Stimulated activated CD4-positive, alpha-beta T cell treated with anti-CD3 and anti-CD28 coated beads, Interleukin-2, amount 100 ng/mL, for 24 hours (primary cell): ENCODE measurements at places on chromosomes 1 and 21.

GRCh38 chr1:59556802-59557548 is 257.8 kb upstream of the HOOK1 start:
- no peak for DNase-seq

DNA sequence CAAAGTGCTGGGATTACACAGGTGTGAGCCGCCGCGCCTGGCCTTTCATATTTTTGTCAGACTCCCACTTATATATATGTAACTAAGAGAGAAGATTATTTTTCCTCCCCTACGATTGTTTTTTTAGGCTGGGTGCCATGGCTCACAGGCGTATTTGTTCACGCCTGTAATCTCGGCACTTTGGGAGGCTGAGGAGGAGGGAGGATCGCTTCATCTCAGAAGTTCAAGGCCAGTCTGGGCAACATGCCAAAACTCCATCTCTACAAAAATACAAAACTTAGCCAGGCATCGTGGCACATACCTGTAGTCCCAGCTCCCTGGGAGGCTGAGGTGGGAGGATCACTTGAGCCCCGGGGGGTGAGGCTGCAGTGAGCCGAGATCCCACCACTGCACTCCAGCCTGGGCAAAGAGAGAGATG is 23.9 kb upstream of the ITLN2 start:
- DNase-seq: no peak

GRCh38 chr1:8945568-8945967 is at the start of gene CA6:
TSS of gene CA6 (plus strand) at chr1:8945868. CDS start at chr1:8945887, 19 bp downstream.
- no peak for DNase-seq

- DNase-seq: no peak
These were observed 7.3 kb downstream of the UAP1 start for GRCh38 chr1:162568802-162569201.

GRCh38 chr1:159917533-159918351 is 7.6 kb downstream of the TAGLN2 start:
- DNase-seq: no peak

DNA sequence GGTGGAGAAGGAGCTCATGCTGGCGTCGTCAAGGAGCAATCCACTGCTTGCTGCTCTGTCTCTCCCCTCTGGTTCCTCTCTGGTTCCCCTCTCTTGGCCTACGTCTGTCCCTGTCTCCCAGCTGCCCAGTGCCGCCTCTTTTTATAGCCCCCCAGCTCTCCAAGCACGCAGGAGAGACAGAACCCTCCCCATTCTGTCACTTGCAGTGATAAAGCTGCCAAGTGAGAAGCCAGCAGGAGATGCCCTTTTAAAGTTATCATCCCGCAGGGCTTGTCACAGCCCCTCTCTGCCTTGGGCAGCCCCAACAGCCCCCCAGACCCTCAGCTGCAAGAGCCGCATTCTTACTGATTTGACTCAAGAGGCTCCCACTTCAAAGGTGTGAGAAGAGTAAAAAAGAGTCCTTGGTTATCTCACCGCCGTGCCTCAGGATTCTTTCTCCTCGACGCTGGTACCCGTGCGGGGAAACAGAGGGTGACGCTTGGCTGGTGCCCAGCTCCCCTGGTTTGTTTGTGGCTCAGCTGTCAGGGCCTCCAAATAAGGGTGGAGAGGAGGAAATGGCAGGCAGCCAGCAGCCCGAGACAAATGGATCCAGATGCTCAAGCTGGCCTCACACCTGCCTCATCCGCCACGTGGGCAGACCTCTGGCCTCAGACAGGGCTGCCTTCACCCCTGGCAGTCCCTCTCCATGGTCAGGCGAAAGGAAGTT is at the start of gene NPPA:
Gene NPPA, minus strand, starts transcription at position 117 of the 706 bp plus-strand sequence. Its CDS starts 99 bp downstream, at position 18.
- DNase-seq: no peak

- DNase-seq: no peak
These were observed 22.6 kb downstream of the PHACTR4 start for GRCh38 chr1:28392027-28392652.

GRCh38 chr1:64906447-64906846 is 59.9 kb downstream of the JAK1 start:
- DNase-seq: peak; percentile 60

GRCh38 chr1:198125995-198126735 is 30.6 kb upstream of the NEK7 start:
- no peak for DNase-seq

- DNase-seq: peak; percentile 35
These were observed 162.5 kb upstream of the SGIP1 start for GRCh38 chr1:66371233-66372005.

- no peak for DNase-seq
These were observed 1.2 kb upstream of the LPGAT1 start for GRCh38 chr1:211831558-211832323.

DNA sequence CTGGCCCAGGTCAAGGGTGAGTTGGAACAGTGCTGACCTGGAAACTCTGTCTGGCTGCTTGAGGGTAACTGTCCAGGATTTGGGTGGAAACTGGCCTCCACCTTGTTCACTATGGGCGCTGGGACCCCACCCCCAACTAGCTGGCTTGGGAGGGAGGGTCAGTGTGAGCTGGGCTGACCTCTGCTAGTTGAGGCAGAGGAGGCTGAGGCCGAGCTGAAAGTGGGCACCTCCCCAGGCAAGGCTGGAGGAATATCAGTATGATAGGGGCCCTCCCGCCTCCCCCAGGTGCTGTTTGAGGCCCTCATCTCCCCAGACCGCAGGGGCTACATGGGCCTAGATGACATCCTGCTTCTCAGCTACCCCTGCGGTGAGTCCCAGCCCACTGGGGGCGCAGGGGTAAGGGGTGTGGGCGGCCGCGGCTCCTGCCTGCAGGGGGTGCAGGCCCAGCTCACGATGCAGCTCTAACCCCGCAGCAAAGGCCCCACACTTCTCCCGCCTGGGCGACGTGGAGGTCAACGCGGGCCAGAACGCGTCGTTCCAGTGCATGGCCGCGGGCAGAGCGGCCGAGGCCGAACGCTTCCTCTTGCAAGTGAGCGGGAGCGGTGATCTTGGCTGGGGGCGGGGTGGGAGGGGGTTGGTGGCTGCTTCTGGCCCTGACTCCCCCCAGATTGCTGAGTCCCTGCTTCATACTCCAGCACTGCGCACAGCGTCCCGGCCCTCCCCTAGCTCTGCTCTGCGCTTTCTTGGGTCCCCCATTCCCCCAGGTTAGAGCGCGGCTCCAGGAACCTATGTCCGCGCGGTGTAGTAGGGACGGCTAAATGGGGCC is 22.9 kb downstream of the PTPRU start:
- DNase-seq: no peak

DNA sequence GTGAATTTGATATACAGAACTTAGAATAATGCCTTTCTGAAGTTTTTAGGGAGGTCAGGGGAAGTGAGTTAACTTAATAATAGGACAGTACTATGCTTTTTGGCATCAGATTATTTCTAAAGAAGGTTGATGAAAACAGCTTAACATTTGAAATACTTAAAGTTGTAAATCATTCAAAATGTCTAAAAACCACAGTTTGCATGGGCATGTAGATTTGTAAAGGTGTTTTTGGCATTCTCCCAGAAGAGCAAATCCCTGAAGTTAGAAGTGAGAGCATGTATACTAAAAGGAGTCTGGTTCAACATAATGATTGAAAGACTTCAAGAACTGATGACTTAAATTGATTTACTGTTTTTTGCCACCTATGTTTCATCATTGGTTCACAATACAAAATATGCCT is 6.7 kb downstream of the DR1 start:
- DNase-seq: no peak

DNA sequence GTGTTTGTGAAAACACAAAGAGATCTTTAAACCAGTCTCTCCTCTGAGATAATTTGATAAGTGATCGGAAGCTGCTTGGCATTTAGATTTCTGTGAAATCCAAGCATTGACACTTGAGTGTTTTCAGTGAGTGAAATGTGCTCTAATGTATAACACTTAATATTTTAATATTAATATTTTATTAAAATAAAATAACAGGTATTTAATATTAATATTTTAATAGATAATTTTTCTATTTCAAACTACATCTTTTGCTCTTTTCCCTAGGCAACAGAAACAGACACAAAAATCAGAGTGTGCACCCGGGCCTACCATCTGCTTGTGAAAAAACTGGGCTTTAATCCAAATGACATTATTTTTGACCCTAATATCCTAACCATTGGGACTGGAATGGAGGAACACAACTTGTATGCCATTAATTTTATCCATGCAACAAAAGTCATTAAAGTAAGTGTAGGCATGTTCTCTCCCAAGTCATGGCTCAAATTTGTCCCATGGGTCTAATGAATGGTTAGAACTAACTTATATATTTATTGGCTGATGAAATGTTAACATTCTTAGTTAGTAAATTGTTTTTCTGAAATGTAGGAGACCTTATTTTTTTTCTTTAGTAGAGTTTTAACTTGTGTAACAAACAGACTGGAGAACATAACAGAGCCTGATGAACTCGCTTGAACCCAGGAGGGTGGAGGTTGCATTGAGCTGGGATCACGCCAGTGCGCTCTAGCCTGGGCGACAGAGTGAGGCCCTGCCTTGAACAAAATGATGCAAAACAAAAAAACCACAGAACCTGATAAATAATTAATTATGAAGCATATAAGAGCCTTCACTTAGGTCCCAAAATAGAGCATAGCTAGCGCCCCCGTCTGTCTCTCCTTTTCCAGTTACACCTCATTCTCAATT is 55.2 kb downstream of the MTR start:
- no peak for DNase-seq

GRCh38 chr1:109466125-109466451 is 258 bp upstream of the SYPL2 start:
- DNase-seq: no peak

DNA sequence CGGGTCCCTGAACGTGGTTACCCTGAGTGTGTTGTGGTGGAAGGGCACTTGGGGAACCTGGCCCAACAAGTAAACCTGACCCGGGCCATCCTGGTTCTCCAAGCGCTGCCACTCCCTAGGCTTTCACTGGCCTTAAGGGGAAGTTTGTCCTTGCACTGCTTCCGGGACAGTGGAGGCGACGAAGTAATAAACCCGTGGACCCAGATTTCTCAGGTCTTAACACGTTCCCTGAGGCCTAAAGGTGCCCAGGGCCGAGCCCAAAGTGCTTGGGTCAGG is 261 bp upstream of the CCDC24 start:
- no peak for DNase-seq

DNA sequence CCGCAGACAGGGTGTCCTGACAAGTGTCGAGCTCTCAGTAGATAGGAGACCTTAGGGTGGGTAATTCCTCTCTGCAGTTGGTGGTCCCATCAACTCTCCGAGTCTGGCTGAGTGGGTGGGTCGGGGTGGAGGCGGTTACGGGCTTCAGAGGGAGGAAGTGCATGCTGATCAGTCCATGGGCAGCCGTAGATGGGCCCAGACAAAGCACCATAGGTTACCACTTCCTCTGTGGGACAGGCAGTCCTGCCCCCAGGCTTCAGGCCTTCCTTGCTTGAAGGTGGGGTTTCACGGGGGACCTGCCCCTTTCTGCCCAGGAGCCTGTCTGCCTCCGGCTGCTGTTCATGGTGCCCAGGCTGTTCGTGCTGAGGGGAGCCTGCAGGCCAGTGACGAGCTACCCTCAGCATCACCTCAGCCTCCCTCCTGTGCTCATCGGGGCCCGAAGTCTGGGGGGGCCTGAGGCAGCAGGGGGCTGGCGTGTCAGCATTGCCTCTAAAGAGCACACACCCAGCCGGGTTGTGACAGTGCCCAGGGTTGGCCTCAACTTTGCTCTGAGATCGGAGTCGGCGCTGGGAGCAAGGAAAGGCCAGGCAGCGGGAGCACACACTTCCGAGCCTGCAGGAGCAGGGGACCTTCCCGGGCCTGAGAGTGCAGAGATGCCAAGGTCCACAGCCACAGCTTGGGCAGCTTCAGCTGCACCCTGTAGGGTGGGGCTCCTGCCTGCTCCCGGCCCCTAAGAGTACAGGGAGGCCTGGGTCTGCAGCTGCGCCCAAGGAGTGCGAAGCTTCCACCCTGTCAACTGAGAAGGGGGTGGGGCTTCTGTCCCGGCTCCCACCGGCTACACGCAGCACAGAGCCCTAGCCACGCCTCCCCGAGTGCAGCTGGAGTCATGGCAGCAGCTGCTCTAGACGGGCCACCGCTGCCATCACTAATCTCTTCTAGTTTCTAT is 225.4 kb upstream of the NRIP1 start:
- DNase-seq: no peak

GRCh38 chr1:208615371-208615770 is 371.2 kb upstream of the PLXNA2 start:
- DNase-seq: no peak

- DNase-seq: no peak
These were observed 262.9 kb upstream of the RUNX1 start for GRCh38 chr21:35311985-35312384.

DNA sequence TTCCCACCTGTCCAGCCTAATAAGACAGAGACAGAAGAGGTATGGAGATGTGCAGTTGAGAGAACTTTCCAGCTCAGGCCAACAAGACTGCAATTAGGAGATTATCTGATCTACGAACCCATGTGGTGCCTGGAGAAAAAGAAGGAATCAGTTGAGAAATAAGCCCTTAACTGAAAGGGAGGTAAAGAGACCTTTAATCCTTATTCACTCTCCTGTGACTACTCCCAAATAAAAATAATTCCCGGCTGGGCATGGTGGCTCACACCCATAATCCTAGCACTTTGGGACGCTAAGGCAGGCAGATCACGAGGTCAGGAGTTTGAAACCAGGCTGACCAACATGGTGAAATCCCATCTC is 31.9 kb upstream of the SARS1 start:
- no peak for DNase-seq

DNA sequence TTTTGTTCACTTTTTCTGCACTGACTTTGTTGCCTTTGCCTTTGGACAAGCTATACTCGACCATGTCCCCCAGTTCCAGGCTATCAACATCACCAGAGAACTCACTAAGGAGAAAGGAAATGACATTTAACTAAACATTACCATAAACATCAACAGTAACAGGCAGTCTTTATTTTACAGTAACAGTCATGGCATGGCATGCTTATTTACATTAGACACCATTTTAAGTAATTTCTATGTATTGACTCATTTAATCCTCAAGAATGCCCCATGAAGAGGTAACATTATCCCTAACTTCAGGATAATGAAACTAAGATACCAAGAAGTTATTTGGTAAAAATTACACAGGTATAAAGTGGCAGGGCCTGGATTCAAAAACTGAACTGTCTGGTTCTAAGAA is 8.7 kb upstream of the NRAS start:
- no peak for DNase-seq
